ENCODE measurements at places on chromosomes 3 and 15.

DNA sequence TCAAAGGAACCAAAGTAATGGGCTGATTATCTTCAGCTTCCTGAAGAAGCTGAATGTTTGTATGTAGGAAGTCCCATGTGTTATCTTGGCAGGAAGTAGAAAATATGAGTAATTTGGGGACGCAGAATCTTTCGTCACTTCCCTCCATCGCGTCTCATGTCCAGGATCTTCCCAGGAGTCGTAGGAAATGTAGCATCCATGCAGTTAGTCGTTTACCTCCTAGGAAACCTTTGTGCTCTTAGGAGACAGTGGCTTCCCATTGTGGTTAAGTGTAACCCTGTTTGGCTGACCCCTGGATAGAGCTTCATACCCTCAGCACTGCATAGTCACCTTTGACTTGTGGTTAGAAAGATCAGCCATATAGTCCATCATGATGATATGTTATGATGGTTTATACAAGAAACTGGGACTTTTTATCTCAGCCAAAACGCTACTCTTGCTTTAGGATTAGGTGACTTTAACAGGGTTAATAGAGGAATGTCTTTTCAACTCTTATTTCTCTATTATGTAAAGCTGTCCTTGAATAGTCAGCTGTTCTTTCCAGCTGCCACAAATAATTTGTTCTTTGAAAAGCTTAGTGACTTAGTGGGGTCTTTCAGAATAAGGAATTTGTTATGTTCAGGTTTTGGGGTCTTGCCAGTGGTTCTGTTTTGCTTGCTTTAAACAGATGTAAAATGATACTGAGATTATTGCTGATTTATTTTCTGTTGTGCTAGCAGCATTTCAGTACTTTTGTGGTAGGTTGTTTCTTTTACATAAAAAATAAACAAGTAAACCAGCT is 92.2 kb downstream of the KLHL25 start:
- no peak for DNase-seq

DNA sequence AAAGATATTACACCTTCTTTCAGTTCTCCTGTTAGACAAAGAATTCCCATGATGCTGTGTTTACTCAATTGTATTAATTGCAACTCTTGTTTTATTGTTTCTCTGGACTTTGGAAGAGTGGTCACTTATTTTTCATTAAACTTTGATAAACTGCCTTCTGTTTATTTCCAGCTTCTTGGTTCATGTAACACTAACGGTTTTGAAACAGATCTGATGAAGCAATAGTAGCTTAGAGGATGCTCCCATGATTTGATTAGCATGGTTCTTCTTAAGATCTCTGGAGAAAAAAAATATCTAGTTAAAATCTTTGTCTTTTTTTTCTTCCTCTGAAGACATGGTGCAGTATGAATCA is 90.1 kb downstream of the FNDC3B start:
- no peak for DNase-seq

GRCh38 chr3:149609595-149609994 is 48.2 kb downstream of the WWTR1 start:
- DNase-seq, result no peak

DNA sequence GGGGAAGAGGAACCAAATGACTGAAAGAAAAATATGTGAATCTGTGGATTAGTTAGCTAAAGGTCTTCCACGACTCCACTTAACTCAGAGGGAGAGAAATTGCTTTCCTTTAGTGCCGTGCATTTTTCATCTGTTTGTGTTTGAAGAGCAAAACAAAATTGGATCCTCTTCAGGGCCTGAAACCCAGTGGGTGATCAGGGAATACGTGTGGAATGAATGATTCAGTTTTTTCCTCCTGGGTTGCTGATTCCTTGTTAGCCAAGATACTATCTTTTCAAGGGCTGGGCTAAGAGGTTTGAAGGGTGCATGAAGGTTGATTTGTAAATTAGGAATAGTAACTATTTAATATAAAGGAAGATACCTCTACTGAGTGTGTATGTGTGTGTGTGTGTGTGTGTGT is 61.0 kb downstream of the TPRG1 start:
- no peak for DNase-seq

GRCh38 chr15:31814082-31814481 is 216.2 kb upstream of the CHRNA7 start:
- DNase-seq, result no peak

- no peak for DNase-seq
Observed at GRCh38 chr3:120428924-120429323, 21.9 kb downstream of the FSTL1 start.

GRCh38 chr15:101009176-101009575 is 90.0 kb downstream of the LRRK1 start:
- DNase-seq, result no peak

- DNase-seq, result no peak
Observed at GRCh38 chr15:80098341-80098740, 38.9 kb downstream of the ZFAND6 start.

DNA sequence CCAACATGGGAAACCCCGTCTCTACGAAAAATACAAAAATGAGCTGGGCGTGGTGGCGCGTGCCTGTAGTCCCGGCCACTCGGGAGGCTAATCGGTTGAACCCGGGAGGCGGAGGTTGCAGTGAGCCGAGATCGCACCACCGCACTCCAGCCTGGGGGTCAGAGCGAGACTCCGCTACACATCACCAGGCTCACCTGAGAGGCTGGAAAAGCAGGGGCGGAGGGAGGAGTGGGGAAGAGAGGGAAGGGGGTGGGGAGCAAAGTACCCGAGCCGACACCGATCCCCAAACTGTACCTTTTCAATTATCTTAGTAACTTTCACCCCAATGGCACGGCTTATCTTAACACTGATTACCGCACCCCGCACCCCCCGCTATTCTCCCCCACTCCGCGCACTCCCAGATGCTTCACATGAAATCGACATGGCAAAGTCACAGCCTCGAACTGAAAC is 46.4 kb upstream of the SYNM start:
- no peak for DNase-seq

DNA sequence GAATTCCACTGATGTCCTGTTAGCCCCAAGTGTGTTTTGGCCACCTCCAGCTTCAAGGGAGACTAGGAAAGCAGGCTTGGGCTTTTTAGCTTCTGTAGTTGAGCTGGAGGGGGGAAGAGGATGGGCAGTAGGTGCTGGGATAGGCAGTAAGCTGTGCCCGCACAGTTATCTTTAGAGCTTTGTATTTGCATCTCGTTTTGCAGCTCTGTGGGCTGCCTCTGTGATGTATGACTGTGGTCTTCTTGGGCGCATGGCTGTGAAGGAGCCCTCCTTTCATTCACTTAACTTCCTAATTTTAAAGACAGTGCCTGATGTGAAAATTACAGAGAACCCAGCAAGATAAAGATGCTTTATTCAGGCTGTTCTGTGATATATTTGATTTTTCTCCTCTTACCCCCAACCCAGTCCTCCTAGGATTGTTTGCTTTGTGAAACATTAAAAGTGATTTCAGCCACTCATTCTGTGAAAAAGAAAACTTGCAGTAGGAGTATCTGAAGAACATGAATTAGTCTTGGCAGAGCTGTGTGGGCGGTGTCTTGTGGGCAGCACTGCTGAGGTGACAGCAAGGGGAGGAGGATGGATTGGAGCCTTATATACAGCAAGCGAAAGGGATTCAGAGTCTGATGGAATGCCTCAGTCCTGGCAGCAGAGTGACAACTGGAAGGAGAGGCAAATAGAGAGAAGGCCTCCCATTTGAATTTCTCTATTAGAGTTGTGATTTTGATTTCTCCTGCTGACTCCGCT is 74.3 kb downstream of the LARS2 start:
- DNase-seq, result no peak

DNA sequence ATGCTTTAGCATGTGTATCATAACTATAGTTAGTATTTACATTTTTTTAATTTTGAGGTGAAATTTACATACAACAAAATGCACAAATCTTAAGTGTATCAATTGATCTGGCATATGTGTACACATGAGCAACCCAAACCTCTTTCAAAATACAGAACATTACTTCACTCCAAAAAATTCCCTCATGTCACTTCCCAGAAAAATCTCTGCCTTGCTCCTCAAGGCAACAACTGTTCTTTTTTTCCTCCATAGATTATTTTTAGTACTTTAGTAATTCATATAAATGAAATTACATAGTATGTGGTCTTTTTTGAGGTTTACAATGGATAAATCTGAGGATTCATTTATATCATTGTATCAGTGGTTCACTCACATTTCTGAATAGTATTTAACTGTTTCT is 84.9 kb downstream of the TRIM42 start:
- DNase-seq, result no peak

DNA sequence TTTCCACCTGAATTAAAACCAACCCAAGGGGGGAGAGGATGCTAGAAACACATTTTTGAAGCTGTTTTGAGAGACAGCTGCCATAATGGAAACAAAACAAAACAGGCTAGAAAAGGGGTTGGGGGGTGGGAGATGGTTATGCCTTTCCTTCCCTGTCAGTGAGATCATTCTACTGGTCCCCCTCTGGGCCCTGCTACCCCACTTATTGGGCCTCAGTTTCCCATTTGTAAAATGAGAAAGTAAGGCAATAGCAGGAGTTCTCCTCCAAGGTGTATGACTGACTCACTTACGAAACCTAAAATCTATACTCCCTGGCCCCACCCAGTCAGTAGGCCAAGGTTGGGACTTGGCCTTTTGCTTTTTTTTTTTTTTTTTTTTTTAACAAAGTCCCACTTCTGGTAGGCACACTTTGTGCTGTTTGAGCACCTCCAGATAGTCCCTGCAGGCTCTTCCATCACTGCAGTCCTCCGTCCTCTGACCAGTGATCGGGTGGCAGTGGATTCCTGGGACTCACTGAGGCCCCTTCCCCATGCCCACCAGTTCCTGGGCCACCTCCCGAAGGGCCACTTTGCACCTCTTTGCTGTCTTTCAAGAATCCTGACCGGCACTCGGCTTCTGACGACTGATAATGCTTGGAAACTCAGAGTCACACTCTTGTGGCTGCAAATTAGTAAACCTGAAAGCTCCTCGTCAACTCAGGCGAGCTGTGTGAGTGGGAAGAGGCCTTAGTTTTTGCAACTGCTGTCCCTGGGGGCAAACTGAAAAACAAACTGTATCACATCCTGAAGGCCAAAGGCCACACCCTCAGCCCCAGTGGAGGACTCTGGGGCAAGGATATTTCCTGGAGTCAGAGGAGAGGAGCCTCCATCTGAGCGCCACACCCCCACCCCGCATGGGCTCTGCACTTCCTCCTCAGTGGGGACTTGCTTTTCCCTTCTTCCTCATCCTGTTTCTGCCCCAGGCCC is 6.7 kb upstream of the PSTPIP1 start:
- DNase-seq, result no peak

DNA sequence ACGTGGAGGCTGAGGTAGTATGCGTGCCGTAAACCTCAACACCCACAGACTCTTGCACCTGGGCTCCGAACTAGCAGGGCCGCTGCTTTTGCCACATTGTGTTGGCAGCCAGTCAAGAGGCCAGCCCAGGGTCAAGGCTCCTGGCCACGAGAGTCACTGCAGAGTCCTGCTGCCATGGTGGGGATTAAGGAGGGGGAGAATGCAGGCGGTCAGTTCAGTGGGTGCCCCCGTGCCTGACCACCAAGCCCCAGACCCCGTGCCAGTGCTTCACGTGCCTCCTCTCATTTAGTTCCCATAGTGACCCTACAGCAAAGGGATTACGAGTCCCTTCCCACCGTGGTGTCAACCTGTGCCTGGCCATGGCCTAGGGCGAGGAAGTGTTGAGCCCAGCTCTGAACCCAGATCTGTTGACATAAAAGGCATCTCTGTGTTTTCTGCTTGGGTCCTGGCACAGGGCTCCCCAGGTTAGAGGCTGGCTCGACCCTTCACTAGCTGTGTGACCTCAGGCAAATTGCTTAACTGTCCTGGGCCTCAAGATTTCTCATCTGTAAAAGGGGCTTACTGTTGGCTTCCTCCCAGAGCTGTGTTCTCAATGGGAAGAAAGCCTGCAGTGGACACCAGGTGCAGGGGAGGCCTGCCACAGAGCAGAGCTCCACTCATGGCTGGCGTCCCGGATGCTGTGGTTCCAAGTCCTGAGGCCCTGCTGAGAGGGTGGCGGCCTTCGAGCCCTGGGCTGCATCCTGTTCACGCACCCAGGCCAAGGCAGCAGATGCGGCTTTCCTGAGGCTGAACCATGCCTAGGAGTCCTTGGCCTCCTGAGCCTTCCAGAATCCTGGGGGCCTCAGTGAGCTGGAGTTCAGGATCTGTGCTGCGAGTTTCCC is 32.8 kb downstream of the FBLN2 start:
- no peak for DNase-seq

DNA sequence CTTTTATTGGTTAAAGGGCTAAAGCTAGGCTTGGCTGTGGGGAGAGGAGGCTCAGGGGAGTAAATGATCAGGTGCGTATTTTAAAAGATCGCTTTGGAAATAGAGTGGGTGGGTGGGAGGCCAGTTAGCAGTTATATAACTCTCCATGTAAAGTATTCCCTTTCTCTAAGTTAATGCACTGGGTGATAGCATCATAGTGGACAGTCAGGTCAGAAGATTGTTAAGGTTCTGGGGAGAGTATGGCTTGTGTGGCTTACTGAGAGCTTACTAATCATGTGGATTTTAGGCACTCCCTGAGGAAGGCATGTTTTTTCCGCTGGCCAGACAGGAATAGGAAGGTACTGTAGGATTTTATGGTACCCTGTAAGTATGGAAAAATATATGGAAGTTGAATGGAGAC is 6.3 kb upstream of the EIF3J start:
- DNase-seq, result no peak

DNA sequence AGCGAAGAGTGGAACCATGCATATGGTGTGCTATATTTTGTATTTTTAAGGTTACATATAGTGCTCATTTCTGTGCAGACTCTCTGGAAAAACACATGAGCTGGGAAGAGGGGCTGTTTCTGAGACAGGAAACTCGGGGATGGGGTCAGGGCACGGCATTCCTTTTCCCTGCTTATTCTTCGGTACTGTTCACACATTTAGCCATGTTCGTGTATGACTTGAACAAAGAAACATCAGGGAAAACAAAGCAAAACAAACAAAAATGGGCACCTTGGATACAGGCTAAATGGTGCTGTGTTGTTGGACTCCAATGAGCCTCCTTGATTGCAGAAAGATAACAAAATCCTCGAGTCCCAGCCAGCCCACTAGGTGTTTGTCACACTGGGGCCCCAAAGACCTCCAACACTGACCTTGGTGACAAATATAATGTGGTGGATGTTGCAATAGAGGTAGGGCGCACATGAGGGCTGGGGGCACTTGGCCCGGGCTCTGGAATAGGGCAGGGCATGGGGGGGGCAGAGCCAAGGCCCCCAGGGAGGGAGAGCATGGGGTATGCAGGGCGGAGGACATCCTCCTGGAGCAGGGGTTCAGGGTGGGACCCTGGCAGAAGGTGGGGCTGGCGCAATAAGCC is 19.3 kb downstream of the DNASE1L3 start:
- DNase-seq, result no peak

DNA sequence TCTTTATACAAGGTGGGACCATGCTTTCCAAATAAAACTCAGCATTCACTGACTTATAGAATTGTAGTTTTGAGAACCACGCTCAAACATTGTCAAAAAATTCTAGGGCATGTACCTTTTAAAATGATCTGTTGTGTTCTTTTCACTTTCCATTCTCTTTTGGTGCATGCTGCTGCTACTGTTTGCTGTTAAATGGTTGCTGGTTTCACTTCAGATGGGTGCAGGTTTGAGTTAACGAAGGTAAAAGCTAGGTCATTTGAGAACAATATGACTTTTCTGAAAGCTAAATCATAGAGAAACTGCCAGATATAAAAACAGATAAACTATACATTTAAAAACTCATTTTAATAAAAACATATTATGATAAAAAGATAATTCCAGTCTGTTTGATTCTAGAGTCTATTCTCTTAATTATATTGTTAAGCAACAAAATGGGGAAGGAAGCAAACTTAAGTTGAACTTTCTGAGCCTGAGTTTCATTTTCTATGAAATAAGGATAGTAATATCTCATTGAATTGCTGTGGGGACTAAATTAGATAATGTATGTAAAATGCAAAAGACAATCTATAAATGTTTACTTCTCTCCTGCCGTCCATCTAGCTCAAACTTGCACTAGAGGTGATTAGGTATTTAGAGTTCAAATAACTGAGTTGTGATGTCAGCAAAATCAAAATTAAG is 82.4 kb downstream of the OXSM start:
- no peak for DNase-seq

All from HCT116 (cell line).